ENCODE measurements at places on chromosomes 6 and 20.
A peak's percentile ranks its signal among the peaks of the same experiment; 100 is the strongest.

GRCh38 chr20:4875578-4876067, 125.7 kb downstream of the SLC23A2 start:
- no peak for DNase-seq

DNA sequence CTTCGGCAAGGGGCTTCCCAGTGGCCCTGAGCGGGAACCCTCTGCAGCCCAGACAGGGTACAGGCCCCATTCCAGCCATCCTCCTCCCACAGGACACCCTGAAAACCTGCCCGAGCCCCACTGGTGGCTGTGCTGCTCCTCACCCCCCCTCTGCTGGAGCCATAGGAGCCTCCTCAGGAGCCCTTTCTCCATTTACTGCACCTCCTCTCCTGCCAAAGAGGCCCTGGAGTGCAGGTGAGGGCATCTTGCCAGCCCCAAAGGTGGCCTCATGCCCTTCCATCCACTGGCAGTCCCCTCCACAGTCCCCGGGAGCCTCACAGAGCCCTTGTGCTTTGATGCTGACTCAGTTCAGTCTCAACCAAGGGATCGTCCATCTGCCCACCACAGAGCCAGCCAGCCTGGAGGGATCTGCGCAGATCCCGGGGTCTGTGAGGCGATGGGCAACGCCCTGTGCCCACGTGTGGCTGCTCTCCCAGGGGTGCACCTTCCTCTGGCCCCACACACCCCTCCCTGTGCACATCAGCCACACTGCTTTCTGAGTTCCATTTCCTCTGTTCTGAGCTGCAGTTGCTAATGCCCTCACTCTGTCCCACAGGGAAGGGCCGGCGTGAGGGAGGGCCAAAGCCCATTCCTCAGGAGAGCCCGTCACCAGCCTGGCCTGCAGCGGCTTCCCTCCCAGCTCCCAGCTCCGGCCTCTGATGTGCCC, 228.5 kb downstream of the DLL1 start:
- DNase-seq = no peak

DNA sequence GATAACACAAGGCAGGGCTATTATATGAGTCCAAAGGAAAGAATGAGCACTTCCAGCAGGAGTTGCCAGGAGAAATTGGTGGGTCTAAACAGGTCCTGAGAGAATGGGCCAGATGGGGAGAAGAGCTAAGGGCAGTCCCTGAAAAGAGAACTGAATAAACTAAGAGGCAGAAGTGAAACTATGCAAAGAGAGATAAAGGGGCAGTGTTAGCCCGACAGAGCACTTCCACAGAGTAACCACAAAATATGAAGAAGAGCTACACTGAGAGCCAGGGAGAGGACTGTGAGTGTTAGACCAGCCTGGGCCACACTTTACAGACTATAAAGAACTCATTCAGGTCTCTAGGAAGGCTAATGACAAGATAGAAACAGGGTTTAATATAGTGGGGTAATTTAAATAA, 43.8 kb downstream of the RALGAPA2 start:
- DNase-seq = no peak

DNA sequence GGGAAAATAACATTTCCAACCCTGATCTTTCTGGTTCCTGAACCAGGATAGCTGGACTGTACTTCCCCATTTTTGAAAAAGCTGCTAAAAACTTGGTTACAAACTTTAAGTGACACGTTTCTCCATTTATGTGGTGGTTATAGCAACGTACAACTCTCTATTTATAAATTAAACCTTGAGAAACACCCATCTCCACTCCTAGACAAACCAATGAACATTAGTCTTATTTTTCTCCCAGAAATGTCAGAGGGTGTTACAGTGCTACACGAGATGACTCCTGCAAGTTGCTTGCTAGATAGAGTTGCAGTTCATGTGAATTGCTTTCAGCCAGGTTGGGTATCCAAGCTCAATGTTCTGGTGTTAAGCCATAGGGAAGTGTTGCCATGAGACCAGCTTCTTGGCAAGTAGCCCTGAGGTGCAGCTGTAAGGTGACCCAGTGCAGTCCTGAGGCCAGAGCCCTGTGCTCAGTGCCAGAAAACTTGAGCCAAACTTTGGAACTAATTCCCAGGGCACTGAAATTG, 51.3 kb upstream of the REV3L start:
- no peak for DNase-seq

DNA sequence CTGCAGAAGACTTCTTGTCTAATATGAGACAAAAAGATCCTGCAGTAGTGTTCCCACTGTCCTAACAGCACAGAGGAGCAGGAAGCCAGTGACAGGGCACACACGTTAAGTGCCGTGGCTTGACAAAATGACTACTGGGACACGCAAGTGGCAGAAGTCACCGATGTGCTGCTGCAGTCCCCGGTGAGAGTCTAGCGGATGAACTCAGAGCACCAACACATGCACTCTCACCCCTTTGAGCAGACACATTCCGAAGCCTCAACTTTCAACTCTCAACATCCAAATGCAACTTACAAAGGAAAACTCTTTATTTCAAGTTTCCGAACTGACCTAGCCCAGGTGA, 898 bp downstream of the LAMA4 start:
- no peak for DNase-seq

GRCh38 chr6:48389146-48390043, 278.4 kb upstream of the PTCHD4 start:
- DNase-seq = no peak

DNA sequence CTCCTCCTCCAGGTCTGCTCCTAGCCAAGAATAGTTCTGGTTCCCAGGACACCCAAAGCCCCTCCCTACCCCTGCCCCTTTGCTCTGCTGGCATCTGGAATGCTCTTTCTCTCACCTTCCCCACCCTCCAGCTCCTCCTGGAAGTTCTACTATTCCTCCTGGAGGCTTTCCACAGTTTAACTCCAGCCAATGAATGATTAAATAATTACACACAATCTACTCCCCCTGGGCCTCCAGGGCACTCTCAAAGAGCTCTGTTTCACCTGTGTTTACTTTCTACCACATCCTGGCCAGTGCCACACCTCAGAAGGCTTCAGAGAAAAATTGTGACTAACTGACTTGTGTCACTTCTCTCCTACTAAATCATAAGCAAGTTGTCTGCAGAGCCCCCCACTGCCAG, 36.2 kb downstream of the GCM1 start:
- no peak for DNase-seq

DNA sequence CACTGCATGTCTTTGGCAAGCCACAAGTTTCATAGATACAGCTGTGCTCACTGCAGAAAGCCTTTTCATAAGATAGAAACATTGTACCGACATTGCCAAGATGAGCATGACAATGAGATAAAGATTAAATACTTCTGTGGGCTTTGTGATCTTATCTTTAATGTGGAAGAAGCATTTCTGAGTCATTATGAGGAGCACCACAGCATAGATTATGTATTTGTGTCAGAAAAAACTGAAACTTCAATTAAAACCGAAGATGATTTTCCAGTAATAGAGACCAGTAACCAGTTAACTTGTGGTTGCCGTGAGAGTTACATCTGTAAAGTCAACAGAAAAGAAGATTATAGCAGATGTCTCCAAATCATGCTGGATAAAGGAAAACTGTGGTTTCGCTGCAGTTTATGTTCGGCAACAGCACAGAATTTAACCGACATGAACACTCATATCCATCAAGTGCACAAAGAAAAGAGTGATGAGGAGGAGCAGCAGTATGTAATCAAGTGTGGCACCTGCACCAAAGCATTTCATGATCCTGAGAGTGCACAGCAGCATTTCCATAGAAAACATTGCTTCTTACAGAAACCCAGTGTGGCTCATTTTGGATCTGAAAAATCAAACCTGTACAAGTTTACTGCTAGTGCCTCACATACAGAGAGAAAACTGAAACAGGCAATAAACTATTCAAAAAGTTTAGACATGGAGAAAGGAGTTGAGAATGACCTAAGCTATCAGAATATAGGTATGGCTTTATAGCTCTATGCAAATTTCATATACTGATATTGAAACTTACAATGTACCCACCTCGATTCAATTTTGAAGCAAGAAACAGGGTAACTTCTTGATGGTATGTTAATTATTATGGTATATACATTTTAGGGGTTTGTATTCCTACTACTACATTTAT, 23.9 kb upstream of the BAG2 start:
- DNase-seq = no peak

DNA sequence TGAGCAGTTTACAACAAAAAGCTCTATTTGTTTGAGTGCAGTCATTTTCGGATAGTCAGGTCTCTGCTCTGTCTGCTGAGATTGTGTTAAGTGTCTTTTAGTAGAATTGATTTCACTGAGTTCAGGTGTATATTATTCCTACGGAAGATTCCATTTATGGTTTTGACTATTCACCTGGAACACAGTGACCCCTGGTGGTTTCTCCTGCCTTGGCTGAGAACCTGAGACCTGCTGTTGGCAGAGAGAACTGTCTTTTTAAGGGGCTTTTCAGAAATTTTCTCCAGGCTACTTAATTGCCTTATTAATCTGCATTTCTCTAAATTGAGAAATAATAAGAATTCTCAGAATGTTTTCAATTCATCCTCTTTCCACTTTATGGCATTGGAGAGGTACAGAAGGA, 508.0 kb downstream of the TBC1D32 start:
- DNase-seq = no peak

- DNase-seq = no peak
Measured at GRCh38 chr6:3962291-3963280, 113.4 kb downstream of the FAM50B start.

- DNase-seq = no peak
Measured at GRCh38 chr6:108009894-108010293, 51.9 kb upstream of the SEC63 start.

GRCh38 chr20:20276811-20277530, 90.9 kb upstream of the INSM1 start:
- no peak for DNase-seq

DNA sequence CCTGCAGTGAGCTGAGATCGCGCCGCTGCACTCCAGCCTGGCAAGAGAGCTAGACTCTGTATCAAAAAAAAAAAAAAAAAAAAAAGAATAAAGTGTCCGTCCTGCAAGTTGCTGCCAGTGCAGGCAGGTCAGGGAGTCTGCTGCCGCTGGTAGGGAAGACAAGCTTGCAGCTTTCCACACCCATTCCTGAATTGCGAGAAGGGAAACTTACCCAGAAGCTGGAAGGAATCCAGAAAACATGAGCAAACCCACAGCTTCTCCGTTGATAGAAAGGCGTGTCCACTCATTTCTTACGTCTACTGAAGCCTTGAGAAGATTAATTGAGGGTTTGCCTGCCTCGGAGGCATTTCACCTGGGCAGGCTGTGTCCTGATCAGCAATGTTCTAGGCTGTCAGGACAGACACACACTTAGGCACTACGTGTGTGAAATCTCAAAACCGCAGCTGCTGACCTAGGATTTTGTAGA, 61.6 kb upstream of the DSP start:
- no peak for DNase-seq

DNA sequence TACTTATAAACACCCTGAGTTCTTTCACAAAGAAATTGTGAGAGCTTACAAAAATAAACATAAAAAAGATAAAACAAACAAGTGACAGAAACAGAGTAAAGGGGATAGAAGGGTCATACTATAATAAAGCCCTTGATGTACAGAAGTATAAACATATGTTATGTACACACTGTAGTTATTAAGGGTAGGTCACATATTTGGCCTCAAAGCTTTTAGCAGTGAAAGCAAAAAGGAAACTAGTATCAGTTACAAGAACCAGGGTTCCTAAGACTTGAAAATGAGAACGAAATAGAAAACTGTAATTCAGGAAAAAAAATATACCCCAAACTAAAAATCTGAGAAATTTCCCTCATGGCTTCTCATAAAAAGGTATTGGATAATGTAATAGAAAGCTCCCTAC, 380.6 kb downstream of the HDGFL1 start:
- DNase-seq = no peak

DNA sequence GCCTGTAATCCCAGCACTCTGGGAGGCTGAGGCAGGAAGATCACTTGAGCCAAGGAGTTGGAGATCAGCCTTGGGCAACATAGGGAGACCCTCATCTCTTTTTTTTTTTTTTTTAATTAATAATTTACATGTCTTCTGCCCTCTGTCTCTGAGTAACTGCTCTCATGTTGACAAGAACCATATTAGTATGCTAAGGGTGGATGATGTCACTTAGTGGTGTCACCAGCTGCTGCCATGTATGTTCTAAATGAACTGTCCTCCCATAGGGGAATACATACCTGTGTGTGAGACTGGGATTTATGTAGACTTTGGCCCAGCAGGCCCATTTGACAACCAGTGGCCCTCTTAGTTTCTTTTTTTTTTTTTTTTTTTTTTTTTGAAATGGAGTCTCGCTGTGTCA, 65.6 kb downstream of the SCAND1 start:
- no peak for DNase-seq

- peak; percentile 66 for DNase-seq
Measured at GRCh38 chr20:6122873-6123648, at the start of gene FERMT1. FERMT1 (minus strand) TSS chr20:6123030; CDS start chr20:6119554, 3,476 bp downstream.

DNA sequence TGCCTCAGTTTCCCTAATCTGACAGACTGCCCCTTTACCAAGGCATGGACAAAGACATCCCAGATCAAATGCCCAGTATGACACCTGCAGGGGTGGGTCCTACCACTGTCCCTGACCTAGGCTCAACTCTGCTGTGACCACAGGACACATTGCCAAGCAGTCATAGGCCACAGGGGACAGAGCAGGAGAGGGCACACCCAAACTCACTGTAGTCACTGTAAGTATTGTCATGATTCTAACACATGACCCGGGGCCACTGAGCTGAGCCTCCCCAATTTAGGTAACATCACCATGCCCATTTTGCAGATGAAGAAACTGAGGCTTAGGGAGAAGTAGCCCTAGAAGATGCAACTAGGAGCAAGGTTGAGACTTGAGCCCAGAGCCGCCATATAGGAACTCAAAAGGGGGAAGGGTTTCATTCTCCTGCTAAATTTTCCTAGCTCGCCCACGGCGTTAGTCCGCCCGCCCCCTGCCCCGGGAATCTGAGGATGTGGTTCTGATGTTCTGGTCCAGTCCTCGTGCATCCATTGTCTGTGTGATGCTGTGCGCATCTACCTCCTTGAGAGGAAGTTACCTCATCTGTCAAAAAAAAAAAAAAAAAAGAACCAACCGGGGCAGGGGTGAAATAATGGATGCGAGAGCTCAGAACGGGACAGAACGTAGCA, 44.8 kb downstream of the PMEPA1 start:
- DNase-seq = no peak

- no peak for DNase-seq
Measured at GRCh38 chr6:88168362-88168761, 2.2 kb upstream of the CNR1 start.

GRCh38 chr6:90044833-90045381, 150.6 kb downstream of the GJA10 start:
- no peak for DNase-seq

Measured in left forelimb (tissue), 1 donor.